ENCODE measurements at places on chromosomes 7 and 10.

DNA sequence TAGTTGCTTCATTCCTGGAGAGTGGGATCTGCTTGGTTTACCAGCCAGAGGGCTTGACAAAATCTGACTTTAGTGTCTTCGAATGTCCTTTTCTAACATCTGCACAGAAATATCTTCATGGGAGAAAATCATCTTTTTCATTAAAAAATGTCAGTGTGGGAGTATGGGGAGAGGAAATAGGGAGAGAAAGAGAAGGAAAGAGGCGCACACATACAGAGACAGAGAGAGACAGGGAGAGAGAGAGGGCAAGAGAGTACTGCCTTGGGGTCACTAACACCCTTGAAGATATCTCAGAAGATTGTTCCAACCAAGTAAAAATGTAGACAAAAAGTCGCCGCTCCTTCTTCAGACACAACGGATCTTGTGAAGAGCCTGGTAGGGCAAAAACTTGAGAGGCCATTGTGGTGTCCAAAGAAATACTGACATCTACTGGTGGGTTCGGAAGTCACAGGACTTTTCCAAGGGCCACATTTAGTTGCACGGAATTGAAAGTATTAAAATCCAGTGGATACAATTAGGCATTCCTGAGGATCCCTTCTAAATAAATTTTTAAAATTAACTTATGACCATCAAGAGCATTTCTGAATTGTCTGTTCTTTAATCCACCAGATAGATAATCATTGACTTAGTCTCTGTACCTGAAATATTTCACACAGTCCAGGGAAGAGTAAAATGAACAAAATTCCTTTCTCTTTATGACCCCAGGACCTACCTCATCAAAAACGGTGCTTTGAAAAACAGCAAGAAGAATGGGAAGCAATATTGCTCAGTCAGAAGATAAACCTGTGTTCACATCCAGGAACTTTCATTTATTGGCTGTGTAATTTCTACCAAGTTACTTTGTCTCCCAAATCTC is 29.7 kb downstream of the VIM start:
- peak; percentile 66 for DNase-seq

GRCh38 chr7:117203205-117203604 is 119.7 kb downstream of the WNT2 start:
- DNase-seq: no peak

DNA sequence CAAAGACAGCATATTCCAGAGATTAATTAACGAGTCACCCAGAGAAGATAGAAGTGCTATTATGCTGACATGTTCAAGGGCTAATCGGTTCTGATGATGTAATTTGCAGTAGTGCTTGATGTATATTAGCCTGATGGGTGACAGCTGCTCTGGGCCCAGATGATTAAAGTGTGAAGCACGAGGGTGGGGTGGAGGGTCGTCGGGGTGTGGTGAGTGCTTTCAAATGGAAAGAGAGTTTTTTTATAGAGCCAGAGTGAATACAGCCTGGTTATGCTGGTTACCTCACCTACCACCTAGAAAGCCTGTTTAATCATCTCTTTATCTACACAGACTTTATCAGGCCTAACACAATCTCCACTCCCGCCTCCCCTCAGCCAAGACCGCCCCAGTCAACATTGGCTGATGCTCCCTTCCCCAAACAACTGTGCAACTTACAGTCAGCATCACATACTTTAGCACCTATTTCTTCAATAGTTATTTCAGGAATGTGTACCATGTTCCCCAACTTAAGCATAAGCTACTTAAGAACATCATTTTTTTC is 11.5 kb upstream of the STN1 start:
- no peak for DNase-seq

DNA sequence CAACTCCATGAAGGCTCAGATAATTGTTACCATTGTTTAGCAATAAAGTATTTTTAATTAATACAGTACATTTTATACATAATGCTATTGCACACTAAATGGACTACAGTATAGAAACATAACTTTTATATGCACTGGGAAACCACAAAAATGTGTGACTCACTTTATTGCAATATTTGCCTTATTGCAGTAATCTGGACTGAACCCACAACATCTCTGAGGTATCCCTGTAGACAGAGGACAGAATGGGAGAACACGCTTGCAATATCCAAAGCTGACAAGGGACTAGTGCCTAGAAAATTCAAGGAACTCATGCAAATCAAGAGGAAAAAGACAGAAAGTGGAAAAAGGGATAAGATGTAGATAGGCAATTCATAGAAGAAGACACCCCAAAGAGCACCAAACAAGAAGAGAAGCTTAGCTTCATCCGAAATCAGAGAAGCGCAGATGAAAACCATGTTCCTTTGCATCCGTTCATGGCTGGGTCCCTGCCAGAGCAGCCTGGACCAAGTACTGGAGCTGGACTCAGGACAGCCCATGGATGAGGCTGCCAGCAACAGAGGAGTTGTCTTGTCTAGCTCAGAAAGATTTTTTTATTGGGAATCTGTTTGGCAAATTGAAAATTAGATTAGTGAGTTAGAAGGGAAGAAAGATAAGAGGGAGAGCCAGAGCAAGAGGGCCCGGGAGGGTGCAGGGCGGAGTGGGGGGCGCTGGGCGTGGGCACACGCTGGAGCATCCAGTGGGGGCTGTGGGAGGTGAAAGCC is 16.0 kb upstream of the GALNTL5 start:
- no peak for DNase-seq

GRCh38 chr7:139958599-139959284 is 104.0 kb downstream of the PARP12 start:
- no peak for DNase-seq

DNA sequence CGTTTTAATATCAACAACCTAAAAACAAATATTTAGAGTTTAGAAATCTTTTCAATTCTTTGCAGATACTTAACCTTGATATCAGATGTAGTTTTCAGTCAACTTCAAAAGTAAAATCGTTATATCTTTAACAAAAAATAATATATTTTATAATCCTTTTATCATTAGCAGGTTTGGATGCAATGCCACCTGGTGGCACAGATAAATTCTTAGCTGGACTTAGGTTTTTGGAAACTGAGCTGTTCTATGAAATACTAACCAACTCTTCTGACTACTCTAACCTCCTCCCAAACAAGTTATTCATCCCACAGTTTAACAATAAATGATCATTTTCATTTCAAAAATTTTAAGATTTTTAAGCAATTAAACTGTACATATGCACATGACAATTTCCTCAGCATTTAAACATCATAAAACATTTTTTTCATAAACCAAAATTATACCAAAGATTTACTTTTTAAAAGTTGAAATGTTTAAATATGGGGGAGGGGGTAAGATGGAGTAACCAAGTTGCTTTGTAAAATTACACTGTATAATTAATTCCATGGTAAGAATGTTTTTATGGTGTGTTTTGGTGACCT is 56.9 kb downstream of the HIBADH start:
- no peak for DNase-seq

DNA sequence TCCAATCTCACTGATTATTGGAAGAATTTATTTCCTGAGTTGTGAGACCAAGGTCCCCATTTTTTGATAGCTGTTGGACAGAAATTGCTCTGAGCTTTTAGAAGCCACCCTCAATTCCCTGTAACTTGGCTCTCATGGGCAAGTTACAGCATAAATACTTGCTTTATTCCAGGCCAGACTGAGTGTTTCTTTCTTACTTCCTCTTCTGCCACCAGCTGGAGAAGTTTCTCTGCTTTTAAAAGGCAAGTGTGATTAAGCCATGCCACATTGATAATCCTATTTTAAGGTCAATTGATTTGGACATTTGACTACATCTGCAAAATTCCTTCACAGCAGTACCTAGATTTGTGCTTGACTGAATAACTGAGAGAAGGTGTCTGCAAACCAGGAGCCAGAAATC is 14.1 kb upstream of the TAS2R41 start:
- no peak for DNase-seq

GRCh38 chr10:69253171-69253570 is 25.1 kb upstream of the HK1 start:
- no peak for DNase-seq
